ENCODE measurements at places on chromosomes 3 and 15. TPM values are rescaled to one million over a fixed set of nuclear protein-coding genes. Genes with fewer than 3 reads are reported as not detected.

GRCh38 chr3:10648181-10648580, 142.8 kb upstream of the ATP2B2 start:
- no peak for DNase-seq

DNA sequence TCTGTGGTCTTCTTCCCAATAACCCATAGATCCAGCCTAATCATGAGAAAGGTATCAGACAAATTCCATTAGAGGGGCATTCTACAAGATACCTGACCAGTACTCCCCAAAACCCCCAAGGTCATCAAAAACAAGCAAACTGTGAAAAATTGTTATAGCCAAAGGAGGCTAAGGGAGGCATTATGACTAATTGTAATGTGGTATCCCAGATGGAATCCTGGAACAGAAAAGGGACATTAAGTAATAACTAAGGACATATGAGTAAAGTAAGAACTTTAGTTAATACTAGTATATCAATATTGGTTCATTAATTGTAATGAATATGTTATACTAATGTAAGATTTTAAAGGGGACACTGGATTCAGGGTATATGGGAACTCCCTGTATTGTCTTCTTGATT, 20.4 kb downstream of the SPTSSB start:
- no peak for DNase-seq

GRCh38 chr3:171867981-171868380, 24.8 kb downstream of the TMEM212 start:
- no peak for DNase-seq

C2CD4A gene
- total RNA-seq = 0.61 TPM

Data from activated CD4-positive, alpha-beta T cell treated with anti-CD3 and anti-CD28 coated beads for 36 hours (primary cell).